ENCODE measurements at places on chromosomes 3 and 15.

DNA sequence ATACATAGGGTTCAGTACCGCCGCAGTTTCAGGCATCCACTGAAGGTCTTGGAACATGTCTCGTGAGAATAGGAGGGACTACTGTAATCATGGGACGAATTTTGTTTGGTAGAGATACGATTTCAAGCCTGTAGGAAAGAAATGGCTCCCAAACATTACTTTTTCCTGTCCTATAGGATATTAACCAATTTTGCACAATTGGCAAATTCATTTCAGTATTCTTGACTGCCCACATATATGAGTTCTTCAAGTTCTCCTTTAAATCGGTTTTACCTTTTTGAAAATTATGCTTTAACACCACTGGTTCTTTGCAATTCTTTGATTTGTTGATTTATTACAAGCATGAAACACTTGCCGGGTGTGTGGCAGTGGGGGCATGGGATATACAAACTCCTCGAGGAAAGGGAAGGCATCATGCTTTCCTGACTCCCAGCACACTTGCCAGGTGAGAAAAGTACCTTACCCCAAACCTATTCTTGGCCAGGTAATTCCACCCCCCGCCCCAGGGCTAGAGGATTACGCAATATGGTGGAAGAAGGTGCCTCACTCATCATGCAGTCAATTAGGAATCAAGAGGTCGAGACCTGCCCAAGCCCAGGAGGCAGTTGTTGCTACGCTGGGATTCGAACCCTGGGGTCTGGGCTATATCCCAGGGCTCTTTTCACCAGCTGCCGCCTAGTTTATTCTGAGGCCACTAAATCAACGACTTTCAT is 584 bp upstream of the LARS2 start:
- DNase-seq, result peak; percentile 24

GRCh38 chr3:77563012-77563411 is 523.1 kb downstream of the ROBO2 start:
- DNase-seq, result no peak

DNA sequence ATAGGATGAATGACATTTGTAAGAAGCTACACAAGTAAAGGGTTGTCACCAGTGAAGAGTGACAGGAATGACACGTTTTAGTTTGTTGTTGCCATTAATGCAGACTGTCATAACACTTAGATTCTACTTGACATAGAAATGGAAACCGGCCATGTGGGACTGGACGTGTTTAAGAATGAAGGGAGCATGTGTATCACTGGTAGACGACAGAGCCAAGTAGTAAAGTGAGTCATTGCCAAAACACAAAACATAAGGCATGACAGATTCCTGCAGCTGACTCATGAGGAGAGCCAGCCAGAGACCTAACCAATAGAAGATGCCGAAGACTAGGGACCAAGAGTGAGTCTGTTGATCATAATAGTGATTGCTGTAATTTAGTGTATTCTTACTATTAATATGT is 106.2 kb upstream of the PLAAT1 start:
- no peak for DNase-seq

GRCh38 chr3:85455561-85456200 is 496.9 kb downstream of the CADM2 start:
- DNase-seq, result no peak

DNA sequence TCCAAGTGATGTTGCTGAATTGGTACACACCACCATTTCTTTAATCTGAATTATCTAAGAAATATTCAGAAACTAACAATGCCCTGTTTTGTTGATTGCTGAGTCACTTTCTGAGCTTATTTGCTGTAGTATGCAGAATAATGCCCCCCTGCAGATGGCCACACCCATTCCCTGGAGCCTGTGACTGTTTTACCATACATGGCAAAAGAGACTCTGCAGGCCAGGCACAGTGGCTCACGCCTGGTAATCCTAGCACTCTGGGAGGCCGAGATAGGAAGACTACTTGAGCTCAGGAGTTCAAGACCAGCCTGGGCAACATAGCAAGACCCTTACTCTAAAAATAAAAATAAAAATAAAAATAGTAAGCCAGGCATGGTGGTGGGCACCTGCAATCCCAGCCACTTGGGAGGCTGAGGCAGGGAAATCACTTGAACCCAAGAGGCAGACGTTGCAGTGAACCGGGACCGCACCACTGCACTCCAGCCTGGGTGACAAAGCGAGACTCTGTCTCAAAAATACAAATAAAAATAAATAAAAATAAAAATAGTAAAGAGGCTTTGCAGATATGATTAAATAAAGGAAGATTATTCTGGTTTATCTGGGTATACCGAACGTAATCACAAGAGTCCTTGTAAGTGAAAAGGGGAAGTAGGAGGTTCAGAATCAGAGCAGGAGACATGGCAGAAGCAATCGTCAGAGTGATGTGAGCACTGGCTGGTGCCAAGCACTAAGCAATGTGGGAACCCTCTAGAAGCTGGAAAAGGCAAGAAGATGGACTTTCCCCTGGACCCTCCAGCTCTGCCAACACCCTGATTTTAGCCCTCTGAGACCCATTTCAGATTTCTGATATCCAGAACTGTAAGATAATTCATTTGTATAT is 19.0 kb downstream of the PCYT1A start:
- DNase-seq, result no peak

DNA sequence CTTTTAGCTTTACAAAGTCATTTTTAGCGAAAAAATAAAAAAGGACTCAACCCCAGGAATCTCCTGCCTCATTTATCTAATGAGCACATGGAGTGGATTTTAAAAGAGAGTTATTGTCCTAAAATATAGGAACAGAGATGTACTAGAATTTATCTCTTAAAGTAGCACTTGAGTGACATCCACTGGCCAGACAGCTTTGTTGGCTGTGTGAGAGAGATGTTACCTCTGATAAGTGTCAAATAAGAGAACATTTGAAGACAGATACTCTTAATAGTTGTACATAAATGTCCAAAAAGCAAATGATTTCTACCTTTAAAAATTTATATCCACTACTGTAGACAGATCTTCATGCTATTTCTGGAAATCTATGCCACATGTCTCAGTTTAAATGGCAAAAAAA is 12.3 kb upstream of the MFSD1 start:
- no peak for DNase-seq

- DNase-seq, result no peak
These were observed 6.0 kb downstream of the ONECUT1 start for GRCh38 chr15:52783929-52784798.

DNA sequence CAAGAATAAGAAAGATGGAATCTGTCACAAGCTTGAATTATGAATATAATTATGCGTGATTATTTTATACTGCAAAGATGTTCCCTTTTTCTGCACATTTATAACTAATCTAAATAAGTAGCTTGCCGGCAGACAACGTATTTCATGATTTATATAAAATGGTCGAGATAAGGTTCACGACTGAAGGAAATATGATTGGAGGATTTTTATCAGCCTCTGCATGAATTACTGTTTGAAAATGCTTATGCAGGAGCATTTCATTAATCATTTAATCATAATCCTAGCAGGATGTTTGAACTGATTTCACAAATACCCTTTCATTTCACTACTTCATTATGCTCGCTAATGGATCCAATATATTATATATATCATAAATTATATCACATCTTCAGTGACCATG is 580.0 kb downstream of the FOXP1 start:
- DNase-seq, result no peak

DNA sequence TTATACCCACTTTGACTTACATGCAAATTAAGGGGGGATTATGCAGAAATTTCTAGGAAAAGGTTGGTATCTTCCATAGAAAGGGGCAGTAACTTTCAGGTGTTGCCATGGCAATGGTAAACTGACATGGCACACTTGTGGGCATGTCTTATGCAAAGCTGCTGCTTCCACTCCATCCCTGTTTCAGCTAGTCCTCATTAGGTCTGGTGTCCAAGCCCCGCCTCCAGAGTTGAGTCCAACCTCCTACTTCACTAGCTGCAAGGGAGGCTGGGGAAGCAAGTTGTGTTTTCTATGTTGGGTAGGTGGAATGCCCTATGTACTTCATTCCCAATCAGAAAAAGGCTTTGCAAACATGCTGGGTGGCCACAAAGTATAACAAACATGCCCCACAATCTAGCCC is 14.7 kb upstream of the KLHL40 start:
- no peak for DNase-seq

DNA sequence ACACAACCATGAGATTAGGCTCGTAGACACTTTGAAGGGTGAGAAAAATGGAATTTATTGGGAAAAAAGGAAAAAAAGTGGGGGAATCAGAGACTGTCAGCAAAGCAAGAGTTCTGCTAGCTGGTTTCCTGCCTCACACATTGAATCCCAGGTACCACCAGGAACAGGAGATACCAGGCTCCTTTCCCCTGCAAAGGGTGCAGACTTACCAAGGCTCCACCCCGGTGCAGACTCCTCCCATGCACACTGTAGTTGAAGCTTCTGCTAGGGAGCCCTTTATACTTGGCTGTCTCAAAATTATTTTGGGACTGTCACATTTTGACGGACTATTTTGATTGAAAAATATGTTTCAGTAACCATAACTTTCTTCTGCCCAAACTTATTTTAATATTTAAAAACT is 819.9 kb upstream of the GBE1 start:
- DNase-seq, result no peak
